ENCODE measurements at places on chromosomes 11 and 22.

DNA sequence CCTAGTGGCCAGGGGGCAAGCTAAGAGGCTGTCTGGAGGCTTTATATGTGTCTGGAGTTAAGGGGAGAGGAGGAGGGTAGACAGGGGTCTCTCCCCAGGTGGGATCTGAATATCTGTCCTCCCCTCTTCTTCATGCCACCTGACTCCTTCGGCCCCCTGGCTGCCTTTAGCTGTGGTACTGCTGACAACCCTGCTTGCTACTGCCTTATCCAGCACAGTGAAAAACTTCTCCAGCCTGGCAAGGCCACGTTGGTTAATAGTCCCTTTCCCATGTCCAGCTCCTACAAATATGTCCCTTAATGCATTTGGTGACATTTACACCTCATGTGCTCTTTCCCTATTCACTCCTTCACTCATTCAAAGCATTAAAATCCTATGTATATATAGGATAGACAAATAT, 42.4 kb upstream of the NNMT start:
- DNase-seq = no peak

- DNase-seq = no peak
Measured at GRCh38 chr11:61536676-61537270, 28.2 kb downstream of the LRRC10B start.

- no peak for DNase-seq
Measured at GRCh38 chr11:27139742-27140367, 99.2 kb downstream of the BBOX1 start.

DNA sequence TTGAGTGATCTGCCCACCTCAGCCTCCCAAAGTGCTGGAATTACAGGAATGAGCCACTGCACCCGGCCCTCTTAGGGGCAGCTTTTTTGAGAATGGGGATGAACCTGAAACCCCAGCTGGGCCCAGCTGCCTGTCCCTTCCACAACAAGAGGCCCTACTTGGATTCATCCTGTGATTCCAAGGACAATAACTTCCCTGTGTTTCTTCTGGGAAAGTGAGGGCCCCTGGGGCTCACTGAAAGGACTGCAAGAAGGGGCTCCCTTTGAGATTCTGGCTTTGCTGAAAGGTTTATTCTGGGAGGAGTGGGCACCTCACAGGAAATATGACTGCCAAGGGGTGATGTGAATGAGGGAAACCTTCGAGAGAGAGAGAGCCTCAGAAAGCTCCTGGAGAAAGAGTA, 12.3 kb upstream of the GNAZ start:
- no peak for DNase-seq

- DNase-seq = no peak
Measured at GRCh38 chr22:37929390-37929789, 23.3 kb downstream of the MICALL1 start.

DNA sequence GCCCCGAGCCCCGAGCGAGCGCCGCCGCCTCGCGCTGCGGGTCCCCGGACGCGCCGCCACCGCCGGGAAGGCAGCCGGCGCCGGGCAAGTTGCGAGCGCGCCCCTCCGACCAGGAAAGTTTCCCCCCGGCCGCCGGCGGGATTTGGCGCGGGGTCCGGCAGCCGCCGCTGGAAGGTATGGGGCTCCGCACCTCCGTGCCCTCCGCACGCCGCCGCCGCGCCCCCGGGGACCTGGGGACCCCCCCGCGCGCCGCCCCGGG, 281 bp downstream of the TSPAN18 start:
- DNase-seq = no peak

GRCh38 chr22:30420347-30421125, 5.0 kb upstream of the MTFP1 start:
- DNase-seq = no peak

- no peak for DNase-seq
Measured at GRCh38 chr22:29524442-29525191, 28.9 kb downstream of the THOC5 start.

- DNase-seq = no peak
Measured at GRCh38 chr11:10268746-10269488, 25.1 kb downstream of the SBF2 start.

DNA sequence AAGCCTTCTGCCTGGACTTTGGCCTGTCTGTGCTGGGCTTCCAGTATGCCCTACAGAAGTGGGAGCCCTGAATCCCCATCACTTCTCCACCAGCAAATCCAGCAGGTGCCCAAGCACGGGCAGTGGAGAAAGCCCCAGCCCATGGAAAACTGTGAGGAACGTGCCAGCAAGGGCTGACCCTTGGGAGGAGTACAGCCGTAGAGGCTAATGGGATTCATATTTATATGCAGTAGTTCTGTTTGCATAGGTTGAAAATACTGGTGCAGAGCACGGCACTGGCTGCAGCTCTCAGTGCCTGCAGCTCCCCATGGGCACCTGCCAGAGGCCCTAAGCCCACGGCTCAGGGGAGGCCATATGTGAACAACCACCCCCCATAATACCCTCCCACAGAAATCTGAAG, 10.1 kb downstream of the NAGA start:
- no peak for DNase-seq

GRCh38 chr11:78876676-78877075, 302.0 kb upstream of the NARS2 start:
- no peak for DNase-seq
